ENCODE measurements at places on chromosomes 11 and 22. TPM values are rescaled to one million over a fixed set of nuclear protein-coding genes. Genes with fewer than 3 reads are reported as not detected.

Gene CD3G
- total RNA-seq, result not detected

Gene SPDYC
- not detected for total RNA-seq

Gene C11orf54
- total RNA-seq, result 23.1 TPM

Gene OR2AG2
- 0.37 TPM for total RNA-seq

Gene LMO1
- total RNA-seq, result not detected

Gene RIMBP3C
- 0.14 TPM for total RNA-seq

Gene SLC7A4
- total RNA-seq, result not detected
